ENCODE measurements at places on chromosomes 2 and 18.

GRCh38 chr2:102138331-102138730 is 4.2 kb upstream of the IL1R1 start:
- DNase-seq = no peak

DNA sequence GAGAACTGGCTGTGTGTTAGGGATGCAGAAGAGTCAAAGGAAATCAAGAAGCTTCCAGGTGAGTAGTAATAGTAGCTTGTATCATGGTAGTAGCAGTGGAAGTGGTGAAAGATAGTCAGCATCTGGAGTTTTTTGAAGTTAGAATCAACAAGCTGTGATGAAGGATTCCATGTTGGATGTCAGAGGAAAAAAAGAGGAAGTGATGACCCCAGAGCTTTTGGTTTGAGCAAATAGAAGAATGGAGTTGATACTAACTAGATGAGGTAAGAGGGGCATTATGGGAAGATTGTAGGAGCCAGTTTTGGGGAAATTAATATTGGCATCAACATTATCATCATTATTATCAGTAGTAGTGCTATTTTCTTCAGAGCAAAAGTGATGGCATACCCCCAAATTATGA is 542.2 kb downstream of the XIRP2 start:
- no peak for DNase-seq

DNA sequence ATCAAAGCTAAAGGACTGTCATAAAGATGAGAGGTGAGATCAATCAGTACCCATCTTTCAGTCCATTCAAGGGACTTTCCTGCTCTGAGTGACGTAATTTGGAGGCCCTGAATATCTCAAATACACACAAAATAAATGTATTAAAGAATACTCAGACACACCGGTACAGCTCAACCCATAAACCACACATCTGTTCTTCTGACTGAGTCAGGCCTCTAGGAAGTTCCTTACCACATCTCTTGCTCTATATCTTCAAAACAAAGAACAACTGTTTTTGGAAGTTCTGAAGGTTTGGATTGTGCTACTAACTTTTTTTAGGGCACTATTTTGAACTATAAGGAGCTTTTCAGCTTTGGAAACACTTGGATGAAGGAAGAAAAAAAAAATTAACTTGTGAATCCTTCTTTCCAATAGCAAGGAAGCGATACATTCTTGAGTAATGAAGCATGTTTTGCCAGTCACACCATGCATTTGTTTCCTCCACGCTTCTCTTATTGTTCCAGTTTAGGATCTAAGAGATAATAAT is 866.5 kb upstream of the VRK2 start:
- no peak for DNase-seq

- DNase-seq = peak; percentile 48
Measured at GRCh38 chr2:109162999-109163398, 34.0 kb downstream of the SH3RF3 start.

GRCh38 chr2:61620244-61621159 is 82.3 kb upstream of the XPO1 start:
- no peak for DNase-seq
